ENCODE measurements at places on chromosomes 4 and X.
A peak's percentile ranks its signal among the peaks of the same experiment; 100 is the strongest.

- DNase-seq = no peak
Measured at GRCh38 chr4:8439168-8439567, 1.4 kb downstream of the ACOX3 start.

DNA sequence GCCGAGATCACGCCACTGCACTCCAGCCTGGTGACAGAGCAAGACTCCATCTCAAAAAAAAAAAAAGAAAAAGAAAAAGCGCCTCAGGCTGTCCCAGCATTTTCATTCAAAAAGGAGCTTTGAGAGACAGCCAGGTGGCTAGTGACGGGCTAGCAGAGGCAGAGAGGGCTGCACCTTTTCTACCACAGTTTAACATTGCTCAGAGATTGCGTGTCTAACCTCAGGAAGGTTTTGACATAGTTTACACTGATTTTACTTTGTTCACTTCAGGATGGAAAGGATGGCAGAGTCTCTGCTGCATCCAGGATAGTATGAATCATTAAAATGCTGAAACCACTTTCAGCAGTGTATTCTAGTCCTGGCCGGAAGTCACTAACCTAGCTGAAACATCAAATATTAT is 28.1 kb downstream of the ZFP42 start:
- no peak for DNase-seq

DNA sequence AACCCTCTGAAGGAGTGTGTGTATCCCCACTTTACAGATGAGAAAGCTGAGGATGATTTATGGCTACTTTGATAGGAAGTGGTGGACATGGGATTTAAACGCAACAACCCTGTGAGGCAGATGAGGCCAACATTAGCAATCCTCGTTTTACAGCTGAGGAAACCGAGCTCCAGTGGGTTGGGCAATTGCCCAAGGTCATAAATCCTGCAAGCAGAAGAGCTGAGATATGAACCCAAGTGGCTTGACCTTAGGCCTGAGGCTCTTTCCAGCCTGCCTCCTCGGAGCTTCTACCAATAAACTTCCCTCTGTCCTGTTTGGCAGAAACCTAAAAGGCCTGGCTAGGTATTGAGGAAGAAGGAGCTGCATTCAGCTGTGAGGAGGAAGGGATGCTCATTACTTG is 185.5 kb upstream of the RBPJ start:
- DNase-seq = no peak

DNA sequence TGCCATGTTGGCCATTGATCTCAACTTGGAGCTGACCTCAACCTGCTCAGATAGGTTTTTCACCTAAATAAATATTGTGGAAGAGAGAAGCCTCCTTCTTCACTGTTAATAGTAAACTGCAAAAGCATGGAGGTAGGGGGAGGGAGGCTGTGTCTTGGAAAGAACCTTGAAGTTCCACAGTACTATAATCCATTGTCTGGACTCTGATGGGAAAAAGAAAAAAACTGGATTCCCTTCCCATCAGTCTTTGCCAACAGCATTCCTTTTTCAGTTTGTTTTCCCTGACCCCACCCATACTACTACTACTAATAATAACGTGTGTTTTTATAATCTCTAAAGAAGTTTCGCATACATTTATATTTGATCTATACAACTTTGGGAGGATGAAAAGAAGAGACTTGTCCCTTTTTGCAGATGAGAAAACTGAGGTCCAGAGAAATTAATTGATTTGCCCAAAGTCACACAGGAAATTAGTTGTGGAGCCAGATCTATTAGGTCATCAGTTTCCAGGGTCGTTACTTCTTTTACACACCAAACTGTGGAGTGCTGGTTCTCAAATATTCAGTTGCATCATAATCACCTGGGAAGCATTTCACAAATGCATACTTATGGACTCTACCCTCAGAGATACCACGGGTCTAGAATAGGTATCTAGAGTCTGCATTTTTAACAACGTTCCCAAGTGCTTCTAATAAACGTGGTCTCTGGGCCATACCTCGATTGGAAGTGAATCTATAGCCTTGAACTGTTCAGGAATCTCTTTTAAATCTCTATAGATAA is 59.1 kb downstream of the LUZP4 start:
- DNase-seq = no peak

- no peak for DNase-seq
Measured at GRCh38 chrX:53356186-53356585, 66.3 kb downstream of the SMC1A start.

- no peak for DNase-seq
Measured at GRCh38 chrX:110414273-110414672, 55.6 kb downstream of the RTL9 start.

- DNase-seq = no peak
Measured at GRCh38 chr4:2368746-2369437, 49.6 kb downstream of the ZFYVE28 start.

GRCh38 chr4:68954126-68954525 is 2.5 kb upstream of the UGT2A3 start:
- DNase-seq = no peak

- peak; percentile 63 for DNase-seq
Measured at GRCh38 chrX:153726286-153727122, 1.8 kb downstream of the ABCD1 start.

- DNase-seq = no peak
Measured at GRCh38 chr4:83961575-83961974, 425.7 kb downstream of the GPAT3 start.

DNA sequence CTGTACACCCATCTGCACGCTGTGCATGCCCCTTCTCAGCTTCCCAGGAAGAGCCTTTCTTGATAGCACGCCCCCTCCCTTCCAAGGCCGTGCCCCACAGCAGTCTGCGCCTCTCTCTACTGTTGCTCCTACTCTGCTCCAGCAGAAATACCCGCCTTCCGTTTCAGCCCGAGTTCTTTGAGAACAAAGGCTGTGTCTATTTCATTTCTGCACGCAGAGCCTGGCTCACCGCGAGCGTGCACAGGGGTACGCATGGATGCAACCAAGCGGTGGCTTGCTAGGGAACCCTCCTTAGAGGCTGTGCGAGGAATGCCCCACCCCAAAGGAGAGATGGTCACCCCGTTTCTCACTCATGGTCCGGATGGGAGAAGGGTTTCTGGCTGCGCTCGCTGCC is 485 bp downstream of the AADAT start:
- DNase-seq = peak; percentile 62

GRCh38 chr4:38237139-38237538 is 276.9 kb downstream of the PTTG2 start:
- DNase-seq = no peak

DNA sequence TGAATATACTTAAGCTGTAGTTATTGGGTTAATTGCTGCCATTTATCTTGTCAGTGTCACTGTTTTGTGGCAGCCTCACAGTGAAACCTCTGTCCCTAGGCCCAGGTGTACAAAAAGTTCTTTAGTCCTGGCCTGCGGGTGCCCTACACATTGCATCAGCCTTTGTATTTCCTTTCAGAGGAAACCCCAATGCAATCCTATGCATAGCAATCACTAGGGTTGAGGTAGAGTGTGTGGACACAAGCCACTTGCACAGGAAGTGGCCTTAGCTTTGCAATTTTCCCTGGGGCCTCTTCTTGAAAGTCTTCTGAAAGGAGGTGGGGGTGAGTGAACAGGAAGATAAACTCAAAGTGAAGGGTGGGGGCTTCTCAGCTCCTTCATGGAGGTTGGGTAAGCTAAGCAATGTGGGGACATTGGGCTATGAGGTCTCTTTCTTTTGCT is 27.8 kb downstream of the VSIG4 start:
- DNase-seq = no peak

- no peak for DNase-seq
Measured at GRCh38 chr4:176587920-176588319, 204.8 kb downstream of the VEGFC start.

GRCh38 chr4:26812049-26812714 is 48.5 kb upstream of the STIM2 start:
- no peak for DNase-seq

- no peak for DNase-seq
Measured at GRCh38 chrX:74449322-74449936, 28.1 kb downstream of the SLC16A2 start.

GRCh38 chr4:1874201-1874600 is 3.0 kb downstream of the NSD2 start:
- no peak for DNase-seq

DNA sequence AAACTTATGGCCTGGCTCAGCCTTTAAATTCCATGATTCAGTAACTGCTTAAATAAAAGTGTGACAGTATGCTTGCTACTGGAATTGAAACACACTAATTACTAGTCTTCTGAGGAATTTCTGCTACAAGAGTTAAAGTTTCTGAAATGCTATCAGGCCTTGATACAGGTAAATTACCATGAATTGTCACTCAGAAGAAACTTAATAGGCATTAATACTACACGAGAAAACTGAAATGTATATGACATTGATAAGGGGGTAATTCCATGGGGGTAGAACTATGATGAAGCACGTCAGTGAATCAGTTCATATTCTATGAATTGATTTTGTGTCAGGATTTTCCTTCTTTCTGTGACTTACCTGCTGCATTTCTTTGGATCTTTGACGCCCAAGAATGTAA is 3.0 kb upstream of the NPY1R start:
- DNase-seq = no peak

- no peak for DNase-seq
Measured at GRCh38 chr4:8557151-8558076, 22.8 kb upstream of the GPR78 start.

DNA sequence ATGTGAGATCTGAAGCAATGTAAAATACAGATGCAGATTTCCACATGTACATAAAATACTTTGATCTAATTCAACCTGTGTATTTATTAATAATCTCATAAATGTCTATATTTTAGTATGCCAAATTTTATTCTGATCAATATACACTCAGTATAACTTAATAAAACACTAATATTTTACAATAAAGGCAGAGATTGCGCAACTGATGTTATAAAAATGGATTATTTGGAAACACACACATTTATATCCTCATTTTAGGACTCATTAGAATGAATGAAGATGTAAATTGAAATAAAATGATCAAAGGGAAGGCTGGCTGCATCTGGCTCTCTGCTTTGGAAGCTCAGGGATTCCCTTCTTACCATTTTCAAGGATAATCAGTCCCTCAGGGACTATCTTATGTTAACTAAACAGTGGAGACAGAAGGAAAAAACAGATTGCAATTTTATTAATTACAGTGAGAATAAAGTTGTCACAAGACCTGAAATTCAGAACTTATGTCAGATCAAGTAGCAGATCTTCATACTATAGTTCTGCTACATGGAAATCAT is 900.9 kb upstream of the EPHA5 start:
- DNase-seq = no peak

GRCh38 chrX:7711167-7711566 is 131.8 kb upstream of the VCX start:
- no peak for DNase-seq

- peak; percentile 16 for DNase-seq
Measured at GRCh38 chr4:1491328-1492141, 85.3 kb upstream of the NKX1-1 start.

DNA sequence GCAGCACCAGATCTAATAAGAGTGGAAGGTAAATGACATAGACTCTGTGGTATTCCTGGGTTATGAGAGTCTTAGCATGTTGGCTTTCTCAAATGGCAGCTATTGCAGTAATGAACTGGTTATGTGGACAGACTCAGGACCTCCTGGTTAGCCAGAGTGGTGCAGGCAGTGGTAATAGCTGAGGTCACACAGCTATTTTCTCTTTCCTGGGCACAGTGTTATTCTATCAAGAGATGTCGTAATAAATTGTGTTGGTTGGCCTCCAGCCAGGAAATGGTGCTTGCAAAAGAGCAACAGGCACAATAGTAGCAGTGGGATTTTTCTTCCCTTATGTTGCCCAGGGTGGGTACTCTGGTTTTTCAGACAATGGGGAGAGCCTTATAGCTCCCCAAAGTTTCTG is 279.2 kb upstream of the FGF16 start:
- no peak for DNase-seq

GRCh38 chr4:54550395-54551171 is 107.2 kb upstream of the KIT start:
- no peak for DNase-seq

GRCh38 chrX:33190016-33190415 is 21.3 kb downstream of the DMD start:
- DNase-seq = no peak

DNA sequence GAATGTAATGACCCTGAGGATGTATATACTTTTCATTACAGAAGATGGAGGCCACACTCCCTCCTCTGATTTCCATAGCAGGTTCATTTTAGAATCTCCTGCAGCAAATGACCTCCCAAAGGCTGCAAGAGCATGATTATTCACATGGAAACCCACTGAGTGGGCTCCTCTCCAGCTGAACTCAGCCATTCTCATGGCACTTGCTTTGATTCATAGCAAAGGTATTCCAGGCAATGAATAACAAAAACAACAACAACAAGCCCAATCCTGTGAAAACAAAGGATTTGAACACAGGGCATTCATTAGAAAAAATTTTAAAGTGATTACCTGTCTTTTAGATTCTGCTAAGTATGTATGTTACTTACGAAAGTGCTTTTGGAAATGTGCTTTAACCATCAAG is 894.0 kb upstream of the FRG1 start:
- DNase-seq = no peak

GRCh38 chr4:73415807-73416238 is 11.7 kb downstream of the ALB start:
- no peak for DNase-seq

- peak; percentile 36 for DNase-seq
Measured at GRCh38 chr4:78661921-78662521, 110.5 kb downstream of the ANXA3 start.

- no peak for DNase-seq
Measured at GRCh38 chr4:23769406-23769805, 120.4 kb downstream of the PPARGC1A start.

- DNase-seq = no peak
Measured at GRCh38 chr4:100312615-100313350, 122.5 kb upstream of the DDIT4L start.

DNA sequence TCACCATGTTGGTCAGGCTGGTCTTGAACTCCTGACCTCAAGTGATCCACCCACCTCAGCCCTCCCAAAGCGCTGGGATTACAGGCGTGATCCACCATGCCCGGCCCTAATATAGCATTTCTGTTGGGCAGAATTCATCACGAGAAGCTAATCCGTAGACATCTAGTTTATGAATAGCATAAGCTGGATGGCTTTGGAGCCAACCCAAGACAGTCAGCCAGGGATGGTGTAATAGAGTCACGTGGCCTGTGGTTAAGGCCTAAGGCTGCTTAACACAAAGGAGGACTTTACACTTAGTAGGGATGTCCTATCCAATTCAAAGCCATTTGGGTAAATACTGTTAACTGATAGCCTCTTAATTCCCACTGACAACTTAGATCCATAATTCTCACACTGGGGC is 173.6 kb downstream of the RAP1GDS1 start:
- no peak for DNase-seq

DNA sequence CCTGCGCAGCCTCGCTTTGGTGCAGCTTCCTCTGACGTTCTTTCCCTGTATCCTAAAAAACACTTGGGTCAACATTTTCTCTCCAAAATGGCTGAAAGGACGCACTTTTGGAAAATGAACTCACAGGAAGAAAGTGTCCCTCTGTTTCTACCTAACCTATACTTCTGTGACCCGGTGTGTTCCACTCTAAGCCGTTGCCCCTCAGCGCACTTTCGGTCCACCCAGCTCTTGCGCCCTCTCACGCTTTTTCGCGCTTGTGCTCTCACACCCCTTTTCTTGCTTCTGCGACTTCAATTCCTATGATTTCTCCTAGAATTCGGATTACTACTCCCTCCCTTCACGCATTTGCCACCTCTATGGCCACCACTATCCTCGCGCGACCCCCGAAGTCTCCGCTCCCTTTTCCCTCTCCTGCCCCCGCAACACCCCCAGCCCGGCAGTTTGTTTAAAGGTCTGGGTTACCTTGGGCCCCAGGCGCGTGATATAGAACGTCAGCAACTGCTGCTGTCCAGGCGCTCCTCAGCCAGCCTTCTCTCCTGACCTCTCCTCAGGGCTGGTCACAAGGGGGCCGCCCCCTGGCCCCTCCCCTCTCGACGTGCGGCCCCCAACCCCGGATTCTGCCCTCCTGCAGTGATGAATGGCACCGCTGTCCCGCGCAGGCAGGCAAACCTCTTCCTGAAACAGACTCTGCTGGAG is at the start of gene USP51:
USP51 (minus strand) TSS at position 535 of the 696 bp plus-strand sequence. CDS start 909 bp downstream, outside the sequence.
- DNase-seq = peak; percentile 57

All from right hindlimb (tissue), 1 donor.